ENCODE measurements at places on chromosomes 5 and 9.

DNA sequence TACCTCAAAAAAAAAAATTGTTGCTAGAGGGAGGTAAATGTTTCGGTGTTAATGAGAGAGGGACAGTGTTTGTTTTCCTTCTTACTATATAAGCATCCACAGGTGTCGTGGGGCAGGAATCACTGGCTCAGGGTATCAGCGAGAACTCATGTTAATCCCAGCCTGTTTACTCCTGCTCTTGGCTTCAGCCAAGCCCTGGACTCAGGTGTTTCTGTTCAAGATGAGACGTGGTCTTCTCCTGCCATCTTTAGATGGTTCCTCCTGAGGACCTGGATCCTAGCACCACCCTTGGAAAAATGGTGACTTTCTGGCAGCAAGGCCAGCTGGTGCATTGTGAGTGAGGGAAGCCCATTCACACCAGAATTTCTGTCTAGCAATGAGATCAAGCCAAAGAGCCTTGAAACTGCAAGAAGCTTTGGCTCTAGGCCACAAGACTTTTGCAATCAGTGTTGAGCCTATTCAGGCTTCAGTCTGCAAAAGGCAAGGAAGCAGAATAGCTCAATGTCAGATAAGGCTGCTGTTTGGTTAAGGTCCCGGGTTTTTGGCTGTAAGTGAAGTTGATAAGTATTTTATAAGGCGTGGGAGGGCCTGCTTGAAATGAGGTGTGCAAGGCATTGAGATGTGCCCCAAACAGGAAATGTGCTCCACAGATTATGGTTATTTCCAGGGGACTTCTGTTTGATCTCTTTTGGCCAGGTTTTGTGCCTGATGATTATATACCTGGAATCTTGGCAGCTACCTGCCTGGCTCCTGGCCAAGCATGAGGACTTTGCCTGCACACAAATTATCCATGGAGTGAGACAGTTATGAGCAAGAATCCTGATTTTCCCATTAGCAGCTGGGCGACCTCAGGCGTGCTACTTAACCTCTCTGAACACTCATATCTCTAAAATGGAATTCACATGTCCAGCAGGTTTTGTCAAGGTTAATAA lies 99.8 kb downstream of the TENT4A start:
- H3K27me3 ChIP-seq: no peaks in the 10 kb centered on the region
- peak; percentile 70 for DNase-seq
- no peaks in the 10 kb centered on the region for H3K4me1 ChIP-seq
- no peaks in the 10 kb centered on the region for H3K36me3 ChIP-seq
- no peak overlapping the region for H3K4me3 ChIP-seq
- no peak overlapping the region for H3K27ac ChIP-seq

DNA sequence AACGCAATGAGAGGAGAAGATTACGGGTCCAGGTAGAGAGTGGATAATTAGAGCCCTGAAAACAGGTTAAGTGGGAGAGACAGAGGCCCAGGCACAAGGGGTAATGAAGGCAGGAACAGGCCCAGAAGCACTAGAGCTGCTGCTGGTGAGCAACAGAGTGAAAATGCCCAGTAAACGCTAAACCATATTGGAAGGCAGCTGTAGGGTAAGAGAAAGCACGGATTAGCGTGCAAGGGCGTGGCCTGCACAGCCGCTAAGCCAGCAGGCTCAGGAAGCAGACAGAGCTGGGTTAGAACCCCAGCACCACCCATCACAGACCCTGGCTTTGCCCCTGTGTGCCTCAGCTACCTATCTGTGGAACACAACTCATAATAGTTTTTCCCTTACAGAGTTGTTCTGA lies 93.2 kb downstream of the PAX5 start:
- no peak overlapping the region for H3K4me3 ChIP-seq
- no peaks in the 10 kb centered on the region for H3K27me3 ChIP-seq
- DNase-seq: no peak
- no peak overlapping the region for H3K27ac ChIP-seq

DNA sequence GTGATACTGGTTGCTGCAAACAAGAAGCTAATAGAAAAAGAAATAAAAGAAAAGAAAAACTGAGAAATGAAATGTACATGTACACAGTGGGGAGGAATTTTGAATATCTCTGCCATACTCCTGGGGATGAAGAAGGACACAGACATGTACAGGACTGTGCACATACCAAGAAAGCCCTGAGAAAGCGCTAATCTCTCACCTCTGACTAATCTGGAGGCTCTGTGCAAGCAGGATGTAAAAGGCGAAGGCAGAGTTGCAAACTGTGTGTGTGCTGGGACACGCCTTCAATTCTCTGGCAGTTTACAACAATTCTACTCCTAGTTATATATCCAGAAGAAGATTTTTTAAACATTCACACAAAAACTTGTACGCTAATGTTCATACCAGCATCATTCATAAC lies 211.4 kb downstream of the KIAA0825 start:
- no peaks in the 10 kb centered on the region for H3K27me3 ChIP-seq
- H3K4me1 ChIP-seq: no peaks in the 10 kb centered on the region
- no peak for DNase-seq
- H3K36me3 ChIP-seq: no peaks in the 10 kb centered on the region
- H3K27ac ChIP-seq: no peak overlapping the region

- H3K4me3 ChIP-seq: no peak overlapping the region
- H3K4me1 ChIP-seq: no peaks in the 10 kb centered on the region
- H3K36me3 ChIP-seq: no peaks in the 10 kb centered on the region
- no peak for DNase-seq
- no peaks in the 10 kb centered on the region for H3K27me3 ChIP-seq
Observed at GRCh38 chr9:6356441-6356840, 28.3 kb downstream of the TPD52L3 start.

DNA sequence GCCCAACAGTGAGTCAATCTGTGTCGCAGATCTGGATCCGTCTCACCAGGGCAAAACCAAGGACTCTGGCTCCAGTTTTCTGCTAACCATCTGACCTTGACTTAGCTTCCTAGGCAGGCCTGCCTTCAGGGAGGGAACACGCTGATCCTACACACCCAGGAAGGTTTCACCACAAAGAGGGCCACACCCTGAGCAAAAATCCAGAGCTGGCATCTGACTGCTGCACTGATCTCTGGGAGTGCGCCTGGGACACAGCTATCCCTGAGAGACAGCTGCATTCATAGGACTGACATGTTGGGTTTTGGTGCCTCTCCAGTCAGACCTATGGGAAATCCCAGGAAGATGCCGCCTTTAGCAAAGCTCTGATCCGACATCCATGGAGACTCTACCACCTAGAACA lies 47.5 kb downstream of the CDK5RAP2 start:
- no peak overlapping the region for H3K4me3 ChIP-seq
- H3K27me3 ChIP-seq: no peaks in the 10 kb centered on the region
- H3K4me1 ChIP-seq: no peaks in the 10 kb centered on the region
- DNase-seq: no peak
- no peak overlapping the region for H3K27ac ChIP-seq
- H3K36me3 ChIP-seq: peaks cover 89% of the 10 kb centered on the region

GRCh38 chr9:136700959-136701667 lies 11.3 kb upstream of the DIPK1B start:
- no peak overlapping the region for H3K27ac ChIP-seq
- no peak overlapping the region for H3K4me3 ChIP-seq
- no peak for DNase-seq

DNA sequence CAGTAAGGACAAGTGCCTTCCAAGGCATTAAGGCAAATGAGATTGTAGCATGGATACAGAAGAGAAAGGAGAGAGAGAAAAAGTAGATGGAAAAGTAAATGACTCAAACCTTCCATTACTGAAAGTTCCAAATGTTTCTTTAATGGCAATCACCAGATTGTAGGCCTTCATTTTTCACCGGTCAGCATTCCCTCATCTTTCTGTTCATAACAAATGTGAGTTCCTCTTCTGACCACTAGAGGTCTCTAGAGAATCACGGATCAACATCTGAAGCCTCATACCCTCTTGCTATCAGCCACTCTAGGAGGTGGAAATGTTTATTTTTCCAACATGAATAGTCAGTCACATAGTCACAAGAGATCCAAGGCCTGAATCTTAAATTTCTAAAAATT lies 73.6 kb upstream of the RPS23 start:
- no peaks in the 10 kb centered on the region for H3K27me3 ChIP-seq
- no peaks in the 10 kb centered on the region for H3K36me3 ChIP-seq
- peaks cover 12% of the 10 kb centered on the region for H3K4me1 ChIP-seq
- H3K27ac ChIP-seq: peak overlapping the region; percentile 68
- no peak for DNase-seq

DNA sequence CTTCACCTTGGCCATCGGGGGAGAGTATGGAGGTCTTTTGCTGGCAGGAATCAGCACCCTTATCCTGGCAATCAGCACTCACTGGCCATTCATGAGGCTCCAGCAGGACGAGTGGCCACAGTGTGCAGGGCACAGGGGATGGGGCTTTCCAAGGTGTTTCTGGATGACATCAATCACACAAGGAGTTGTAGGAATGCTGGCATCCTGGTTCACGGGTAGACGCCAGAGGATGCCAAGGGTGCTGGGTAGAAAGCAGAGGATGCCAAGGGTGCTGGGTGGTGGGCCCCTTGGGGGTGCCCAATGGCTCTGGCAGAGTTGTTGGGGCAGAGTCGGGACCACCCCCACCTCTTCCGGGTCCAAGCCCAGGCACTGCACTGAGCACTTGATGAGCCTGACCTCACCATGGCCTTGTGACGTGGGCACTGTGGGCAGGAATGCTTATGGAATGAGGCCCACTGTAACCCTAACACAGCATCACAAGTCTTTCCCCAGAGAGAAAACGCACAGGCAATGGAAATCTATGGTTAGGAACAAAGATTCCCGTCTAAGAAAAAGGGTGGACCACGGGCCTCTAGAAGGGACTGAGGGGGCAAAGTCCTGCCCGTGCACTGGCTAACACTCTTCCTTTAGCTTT lies 29.1 kb downstream of the CEL start:
- no peak overlapping the region for H3K4me3 ChIP-seq
- H3K4me1 ChIP-seq: no peaks in the 10 kb centered on the region
- no peaks in the 10 kb centered on the region for H3K36me3 ChIP-seq

- H3K27ac ChIP-seq: no peak overlapping the region
- H3K4me3 ChIP-seq: no peak overlapping the region
- no peaks in the 10 kb centered on the region for H3K4me1 ChIP-seq
- H3K36me3 ChIP-seq: no peaks in the 10 kb centered on the region
- DNase-seq: no peak
Observed at GRCh38 chr5:90803876-90804275, 245.3 kb downstream of the ADGRV1 start.

- DNase-seq: no peak
- H3K27me3 ChIP-seq: no peaks in the 10 kb centered on the region
- H3K27ac ChIP-seq: peak overlapping the region; percentile 93
- peak overlapping the region; percentile 8 for H3K4me3 ChIP-seq
Observed at GRCh38 chr9:88536951-88537760, 2.2 kb downstream of the NXNL2 start.

- no peaks in the 10 kb centered on the region for H3K27me3 ChIP-seq
- no peak overlapping the region for H3K4me3 ChIP-seq
- H3K27ac ChIP-seq: no peak overlapping the region
- H3K36me3 ChIP-seq: peaks cover under 1% of the 10 kb centered on the region
- no peak for DNase-seq
Observed at GRCh38 chr9:20726144-20726543, 42.1 kb downstream of the FOCAD start.

DNA sequence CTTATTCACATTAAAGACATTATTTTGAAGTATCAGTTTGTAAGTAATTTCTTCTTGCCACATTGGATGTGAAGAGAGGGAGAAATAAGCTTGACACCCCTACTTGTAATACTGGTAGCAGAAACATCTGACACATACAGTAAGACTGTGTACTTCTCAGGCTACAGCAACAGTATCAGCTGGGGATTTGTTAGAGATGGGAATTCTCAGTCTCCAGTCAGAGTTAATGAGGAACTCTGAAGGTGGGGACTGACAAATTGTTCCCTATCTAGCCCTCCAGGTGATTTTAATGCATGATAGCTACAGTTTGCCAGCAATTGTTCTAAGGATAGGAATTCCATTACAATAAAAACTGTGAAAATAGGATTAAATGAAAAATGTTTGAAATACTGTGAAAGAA lies 524.8 kb downstream of the PRR16 start:
- no peaks in the 10 kb centered on the region for H3K4me1 ChIP-seq
- no peak overlapping the region for H3K4me3 ChIP-seq
- H3K27ac ChIP-seq: no peak overlapping the region
- H3K27me3 ChIP-seq: no peaks in the 10 kb centered on the region
- H3K36me3 ChIP-seq: no peaks in the 10 kb centered on the region

GRCh38 chr9:114799925-114800324 lies 5.9 kb downstream of the TNFSF15 start:
- no peak overlapping the region for H3K27ac ChIP-seq
- H3K36me3 ChIP-seq: no peaks in the 10 kb centered on the region
- no peak overlapping the region for H3K4me3 ChIP-seq
- H3K4me1 ChIP-seq: no peaks in the 10 kb centered on the region
- H3K27me3 ChIP-seq: no peaks in the 10 kb centered on the region

DNA sequence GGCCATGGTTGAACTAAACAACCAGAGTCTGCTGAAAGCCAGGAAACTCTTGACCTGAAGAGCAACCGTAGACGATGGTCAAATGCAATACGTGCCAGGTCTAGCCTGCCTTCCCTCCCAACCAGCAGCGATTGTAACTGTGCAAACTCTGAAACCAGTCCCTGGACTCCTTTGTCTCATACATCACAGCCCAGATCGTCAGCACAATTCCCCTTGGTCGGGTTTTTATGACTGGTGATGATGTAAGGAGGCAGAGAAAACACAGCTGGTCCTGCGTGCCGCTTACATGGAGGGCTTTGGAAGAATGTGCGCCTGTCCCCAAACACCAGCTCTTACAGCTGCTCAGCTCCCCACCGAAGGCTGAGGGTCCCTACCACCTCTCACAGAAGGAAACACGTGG lies 24.6 kb downstream of the SMIM23 start:
- H3K4me1 ChIP-seq: no peaks in the 10 kb centered on the region
- no peak for DNase-seq
- H3K27me3 ChIP-seq: no peaks in the 10 kb centered on the region

DNA sequence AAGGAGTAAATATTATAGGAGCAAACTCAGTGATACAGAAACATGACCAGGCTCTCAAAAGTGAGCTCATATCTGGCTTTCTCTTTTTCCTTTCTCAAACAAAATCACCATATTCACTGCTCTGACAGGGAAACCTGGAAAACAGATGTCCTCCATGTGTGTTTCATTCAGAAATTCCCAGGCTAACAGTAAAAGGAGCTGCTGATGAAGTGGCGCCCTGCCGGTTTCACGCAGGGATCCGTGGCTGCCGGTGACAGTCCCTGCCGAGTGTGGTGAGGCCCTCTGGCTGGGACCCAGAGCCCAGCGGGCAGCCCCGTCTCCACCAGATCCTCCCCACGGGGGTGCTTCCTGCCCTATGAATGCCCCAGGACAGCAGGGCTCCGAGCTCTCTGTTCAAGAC lies 208.1 kb downstream of the GNA14 start:
- no peaks in the 10 kb centered on the region for H3K4me1 ChIP-seq
- no peaks in the 10 kb centered on the region for H3K27me3 ChIP-seq
- H3K4me3 ChIP-seq: no peak overlapping the region
- DNase-seq: no peak

- H3K27me3 ChIP-seq: no peaks in the 10 kb centered on the region
- no peak overlapping the region for H3K27ac ChIP-seq
- no peak overlapping the region for H3K4me3 ChIP-seq
- H3K36me3 ChIP-seq: no peaks in the 10 kb centered on the region
- no peaks in the 10 kb centered on the region for H3K4me1 ChIP-seq
Observed at GRCh38 chr5:111232311-111233051, 8.3 kb downstream of the CAMK4 start.
